ENCODE measurements at places on chromosomes 1 and 21.

DNA sequence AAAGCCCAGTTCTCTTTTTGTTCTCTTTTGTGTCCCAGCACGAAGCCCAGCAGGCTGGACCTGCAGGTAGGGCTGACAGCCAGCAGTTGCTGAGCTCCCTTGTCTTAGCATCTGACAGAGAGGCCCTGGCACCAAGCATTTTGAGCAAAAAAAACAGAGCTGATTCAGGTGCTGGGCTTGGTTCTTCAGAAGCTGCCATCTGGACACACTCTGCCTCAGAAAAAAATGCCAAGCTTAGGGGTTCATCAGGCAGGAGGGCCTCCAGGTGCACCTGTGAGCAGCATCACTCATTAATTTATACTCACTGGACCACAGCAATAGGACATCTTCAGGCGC lies 167.1 kb upstream of the PLD5 start:
- peak; percentile 17 for DNase-seq

GRCh38 chr1:107683683-107684082 lies 281.3 kb downstream of the VAV3 start:
- DNase-seq: no peak

DNA sequence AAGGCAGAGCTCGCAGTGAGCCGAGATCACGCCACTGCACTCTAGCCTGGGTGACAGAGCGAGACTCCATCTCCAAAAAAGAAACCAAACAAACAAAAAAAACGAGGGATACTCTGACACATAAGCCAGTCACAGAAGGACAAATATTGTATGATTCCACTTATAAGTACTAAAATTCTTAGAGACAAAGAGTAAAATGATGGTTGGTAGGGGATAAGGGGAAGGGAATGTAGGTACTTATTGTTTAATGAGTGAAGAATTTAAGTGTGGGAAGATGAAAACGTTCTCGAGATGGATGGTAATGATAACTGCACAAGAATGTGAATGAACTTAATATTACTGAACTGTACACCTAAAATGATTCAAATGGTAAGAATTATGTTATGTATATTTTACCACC lies 66.7 kb upstream of the GUCA2A start:
- DNase-seq: no peak

DNA sequence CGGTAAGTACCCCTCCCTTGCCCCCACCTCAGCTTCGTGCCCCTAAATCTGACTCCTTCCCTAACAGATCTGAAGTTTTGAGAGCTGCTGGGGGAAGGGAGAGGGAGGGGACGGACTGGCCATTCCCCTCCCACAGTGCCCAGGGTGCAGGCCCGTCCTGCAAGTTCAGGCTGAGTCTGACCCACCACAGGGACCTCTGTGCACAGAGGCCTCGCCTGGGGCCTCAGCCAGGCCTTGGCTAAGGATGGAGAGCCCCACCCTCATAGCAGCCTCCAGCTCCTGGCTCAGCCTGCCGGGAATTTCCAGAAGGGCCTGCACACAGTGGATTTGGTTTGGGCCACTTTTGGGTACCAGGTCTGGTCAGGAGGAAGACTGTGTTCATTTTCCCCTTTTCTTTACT lies 31.2 kb upstream of the TNFRSF1B start:
- DNase-seq: no peak

DNA sequence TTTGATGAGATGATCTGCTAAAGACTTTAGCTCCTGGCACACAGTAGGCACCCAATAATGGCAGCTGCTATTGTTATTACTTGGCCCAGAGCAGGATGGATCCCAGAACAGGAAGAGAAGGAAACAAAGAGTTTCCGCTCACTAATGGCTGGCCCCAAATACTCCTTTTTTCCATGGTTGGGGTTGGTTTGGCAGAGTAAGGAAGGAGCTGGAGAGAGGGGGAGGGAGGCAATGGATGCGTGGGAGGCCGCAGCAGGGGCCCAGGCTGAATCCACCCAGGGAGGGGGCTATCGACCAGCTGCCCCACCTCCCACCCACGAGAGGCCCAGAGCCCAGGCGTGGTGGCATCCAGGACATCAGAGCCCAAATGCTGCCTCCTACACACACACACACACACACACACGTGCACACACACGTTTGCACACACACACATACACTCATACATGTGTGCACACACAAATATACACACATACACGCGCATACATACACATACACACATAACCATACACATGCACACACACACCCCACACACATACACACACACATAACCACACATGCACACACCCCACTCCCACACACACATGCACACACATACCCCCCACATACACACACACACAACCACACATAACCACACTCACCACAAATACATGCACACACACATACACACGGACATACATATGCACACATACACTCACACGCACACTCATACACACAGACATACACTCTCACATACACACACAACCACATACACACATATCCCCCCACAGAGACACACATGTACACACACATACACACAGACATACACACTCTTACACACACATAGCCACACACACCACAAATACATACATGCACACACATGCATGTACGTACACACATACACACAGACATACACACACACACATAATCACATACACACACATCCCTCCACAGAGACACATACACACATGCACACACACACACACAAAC lies 25.2 kb downstream of the C1QB start:
- DNase-seq: no peak

DNA sequence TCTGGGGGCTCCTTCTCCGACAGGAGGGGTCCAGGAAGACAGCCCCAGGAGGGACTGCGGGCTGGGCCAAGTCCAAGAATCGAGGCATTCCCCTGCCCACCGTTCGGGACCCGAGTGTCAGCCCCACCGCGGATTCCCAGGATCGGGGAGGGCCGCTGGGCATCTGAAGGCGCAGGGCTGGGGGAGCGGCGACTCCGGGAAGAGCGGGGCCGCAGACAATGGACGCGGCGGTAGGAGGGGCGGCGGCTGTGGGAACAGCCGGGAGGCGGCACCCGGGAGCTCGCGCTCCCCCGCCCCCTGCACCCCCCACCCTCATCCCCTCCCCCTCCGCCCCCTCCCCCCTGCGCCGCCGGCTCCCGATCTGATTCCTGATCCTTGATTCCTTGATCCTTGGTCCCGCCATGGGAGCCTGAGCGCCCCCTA lies at the start of gene VANGL2:
Gene VANGL2, plus strand, starts transcription at position 342 of the 423 bp plus-strand sequence. CDS start 15,274 bp downstream, outside the sequence.
- DNase-seq: no peak

DNA sequence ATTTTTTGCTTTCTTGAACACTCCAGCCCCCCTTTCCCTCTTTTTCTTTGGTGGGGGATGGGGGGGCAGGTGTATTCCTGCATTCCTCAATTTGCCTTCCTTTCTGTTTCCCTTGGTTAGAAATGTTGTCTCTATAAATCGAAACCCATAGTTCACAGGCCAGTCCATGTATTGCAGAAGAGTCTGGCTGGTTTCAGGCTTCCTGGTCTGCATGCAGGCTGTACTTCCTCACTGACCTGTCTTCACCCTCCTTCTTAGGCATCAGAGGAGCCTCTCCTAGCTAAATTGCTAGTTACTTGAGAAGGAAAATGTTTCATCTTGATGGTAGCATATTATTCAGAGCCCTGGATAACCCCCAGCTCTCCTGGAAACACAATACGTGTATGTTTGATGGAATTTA lies 140.0 kb downstream of the SPATA46 start:
- no peak for DNase-seq

GRCh38 chr1:8745749-8746390 lies 71.6 kb downstream of the RERE start:
- no peak for DNase-seq

DNA sequence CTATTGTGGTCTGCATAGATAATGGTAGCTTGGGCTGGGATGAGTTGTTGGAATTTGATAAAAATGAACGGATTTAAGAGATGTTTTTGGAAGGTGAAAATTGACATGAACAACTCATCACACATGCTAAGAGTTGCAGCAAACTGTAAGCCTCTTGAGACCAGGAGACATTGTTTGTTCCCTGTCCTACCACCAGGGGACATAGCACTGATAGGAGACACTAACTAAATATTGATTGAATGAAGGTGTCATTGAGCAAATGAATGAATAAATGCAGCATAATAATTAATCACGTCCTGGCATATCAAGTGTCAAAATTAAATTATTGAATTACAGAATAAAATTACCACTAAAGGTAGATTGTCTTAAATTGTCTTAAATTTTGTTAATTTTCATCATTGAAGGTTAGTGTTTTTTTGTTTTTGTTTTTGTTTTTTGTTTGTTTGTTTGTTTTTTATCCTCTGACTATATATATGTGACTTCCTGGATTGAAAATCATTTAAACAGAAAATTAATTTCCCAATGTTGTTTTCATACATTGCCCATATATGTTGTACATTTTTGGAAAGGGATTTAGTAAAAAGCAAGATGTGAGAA lies 285.3 kb upstream of the C1orf105 start:
- peak; percentile 7 for DNase-seq

GRCh38 chr1:162191396-162192305 lies 122.2 kb downstream of the NOS1AP start:
- no peak for DNase-seq

DNA sequence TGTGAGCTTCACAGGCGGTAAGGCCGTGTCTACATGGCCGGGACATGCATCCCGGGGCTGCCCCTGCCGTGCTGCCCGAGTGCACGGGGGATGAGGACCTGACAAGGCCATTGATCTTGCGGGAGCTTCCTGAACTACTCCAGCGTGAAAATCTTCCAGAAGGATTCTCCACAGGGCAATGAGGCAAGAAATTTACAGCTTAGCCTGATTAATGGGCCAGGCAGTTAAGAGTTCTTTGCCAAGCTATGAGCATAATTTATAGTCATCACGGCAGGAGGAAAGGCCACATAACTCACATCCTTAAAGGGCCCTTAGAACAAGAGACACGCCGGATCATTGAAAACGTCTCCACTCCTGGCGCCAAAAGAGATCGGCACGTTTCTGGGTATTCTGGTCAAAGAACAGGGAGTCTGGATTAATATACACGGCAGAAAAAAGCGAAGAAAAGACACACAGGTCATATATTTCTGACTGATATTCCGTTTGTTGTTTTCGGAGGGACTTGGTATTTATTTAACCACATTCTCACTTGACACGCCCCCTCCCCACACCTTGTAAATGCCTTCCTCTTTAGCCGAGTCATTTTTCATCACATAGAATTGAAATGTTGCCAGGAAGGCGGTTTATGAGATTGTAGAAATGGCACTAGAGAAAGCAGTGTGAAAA lies 180.5 kb downstream of the DYRK1A start:
- DNase-seq: peak; percentile 64

GRCh38 chr1:231933711-231934626 lies 307.4 kb downstream of the DISC1 start:
- DNase-seq: no peak

- no peak for DNase-seq
Measured at GRCh38 chr1:8541961-8542521, 224.1 kb downstream of the SLC45A1 start.

- DNase-seq: no peak
Measured at GRCh38 chr1:76659171-76659940, 207.9 kb upstream of the ST6GALNAC5 start.

DNA sequence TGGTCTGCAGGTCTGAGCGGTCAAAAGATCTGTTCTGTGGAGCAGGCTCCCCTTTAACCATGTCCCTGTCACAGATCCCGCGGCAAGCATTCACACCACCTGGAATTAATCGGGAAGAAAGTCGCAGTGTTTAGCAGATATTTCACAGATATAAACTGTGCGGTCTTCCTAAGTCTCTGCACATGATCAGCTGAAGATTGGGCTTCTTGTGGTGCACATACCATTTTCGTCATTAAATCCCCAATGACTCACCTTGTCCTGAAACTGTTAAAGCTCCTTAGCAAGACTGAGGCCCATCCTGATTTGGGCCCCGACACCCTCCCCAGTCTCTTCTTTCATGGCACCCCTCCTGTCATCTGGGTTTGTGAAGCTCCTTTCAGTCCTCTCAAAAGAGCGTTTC lies 158.8 kb downstream of the KIF26B start:
- DNase-seq: no peak

- DNase-seq: no peak
Measured at GRCh38 chr1:178418284-178418955, 78.3 kb downstream of the CLEC20A start.

GRCh38 chr1:22930240-22930912 lies 42.3 kb downstream of the LACTBL1 start:
- DNase-seq: peak; percentile 14

- DNase-seq: no peak
Measured at GRCh38 chr1:69766431-69767180, 198.9 kb downstream of the LRRC7 start.

All from NCI-H446 (cell line).